Germinal center (tissue), 1 donor: ENCODE measurements at places on chromosomes 11 and 22.

- DNase-seq: no peak
Observed at GRCh38 chr11:13051257-13051656, 42.1 kb downstream of the RASSF10 start.

DNA sequence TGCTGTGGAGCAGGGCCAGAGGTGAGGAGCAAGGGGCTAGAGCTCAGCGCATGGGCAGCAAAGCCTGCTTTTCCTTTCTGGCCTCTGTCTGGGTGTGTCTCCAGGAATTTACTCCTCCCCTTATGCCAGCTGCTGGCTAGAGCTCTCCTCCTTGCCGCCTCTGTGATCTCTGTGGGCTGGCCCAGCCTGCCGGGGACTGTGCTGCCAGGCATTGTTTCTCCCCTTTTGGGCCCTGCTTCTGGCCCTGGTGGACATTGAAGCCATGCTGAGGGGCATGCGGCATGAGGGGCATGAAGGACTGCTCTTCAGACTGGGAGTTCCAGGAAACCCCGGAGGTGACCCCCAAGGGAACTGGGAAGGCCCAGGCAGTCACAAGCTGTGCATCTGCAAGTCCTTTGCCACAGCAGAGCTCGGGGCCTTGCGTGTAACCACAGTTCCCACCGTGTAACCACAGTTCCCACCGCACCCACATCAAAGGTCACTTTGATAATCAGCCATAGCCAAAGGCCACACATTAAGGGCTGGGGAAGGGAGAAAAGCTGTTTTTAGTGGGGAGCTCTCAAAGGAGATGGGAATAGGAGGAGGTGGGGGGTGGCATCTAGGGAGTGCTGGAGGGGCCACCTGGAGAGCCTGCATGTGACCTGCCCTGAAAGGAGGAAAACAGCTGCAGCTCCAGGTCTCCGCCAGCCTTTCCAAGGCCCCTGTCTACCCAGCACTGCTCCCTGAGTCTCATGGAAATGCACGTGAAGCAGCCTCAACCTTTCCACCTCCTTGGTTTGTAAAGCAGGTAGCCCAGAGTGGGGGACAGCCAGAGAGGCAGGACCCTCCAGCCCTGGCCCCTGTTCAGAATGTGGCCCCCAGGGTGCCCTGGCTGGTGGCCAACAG lies 62.3 kb downstream of the PPFIBP2 start:
- DNase-seq: no peak

GRCh38 chr11:8127447-8127846 lies 41.4 kb downstream of the RIC3 start:
- no peak for DNase-seq

DNA sequence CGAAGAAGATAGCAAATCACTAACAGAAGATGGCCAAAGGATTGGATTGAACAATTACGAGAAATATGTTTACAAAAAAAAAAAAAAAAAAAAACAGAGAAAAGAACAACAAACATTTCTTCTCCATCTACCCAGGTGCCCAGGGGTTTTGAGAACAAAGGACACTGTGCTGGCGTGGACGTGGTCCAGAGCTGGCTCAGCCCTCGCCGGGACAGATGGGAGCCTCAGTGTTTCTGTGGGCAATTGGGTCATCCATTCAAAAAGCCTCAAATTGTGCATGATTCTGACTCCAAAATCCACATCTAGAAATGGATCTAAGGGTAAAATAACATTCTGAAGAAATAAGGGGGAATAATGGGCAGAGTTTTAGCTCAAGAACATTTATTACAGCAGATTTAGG lies 63.1 kb downstream of the DHCR7 start:
- DNase-seq: no peak

- DNase-seq: no peak
Observed at GRCh38 chr11:33941637-33942160, 49.8 kb upstream of the LMO2 start.

GRCh38 chr22:37659897-37660708 lies 1.6 kb downstream of the PDXP start:
- DNase-seq: no peak

GRCh38 chr11:122165607-122166371 lies 49.8 kb upstream of the BLID start:
- no peak for DNase-seq

GRCh38 chr11:117424781-117425180 lies 97.1 kb downstream of the CEP164 start:
- DNase-seq: no peak

GRCh38 chr22:34842630-34843029 lies 223.3 kb upstream of the ISX start:
- no peak for DNase-seq

DNA sequence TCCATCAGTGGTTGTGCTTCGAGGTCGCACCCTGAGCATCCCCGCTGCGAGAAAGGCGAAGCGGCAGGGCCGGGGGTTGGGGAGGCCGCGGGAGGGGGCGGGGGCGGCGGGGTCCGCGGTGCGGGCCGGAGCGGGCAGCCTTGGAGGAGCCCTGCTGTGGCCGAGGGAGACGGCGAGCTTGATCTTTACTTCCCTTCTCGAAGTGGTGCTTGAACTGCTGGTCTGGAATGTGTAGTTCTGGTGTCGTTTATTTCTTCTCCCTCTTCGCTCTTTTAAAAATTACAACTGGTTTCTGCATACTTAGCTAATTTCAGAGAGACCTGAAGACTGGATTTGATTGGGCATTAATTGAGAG lies 1.1 kb downstream of the APLP2 start:
- peak; percentile 22 for DNase-seq

- DNase-seq: no peak
Observed at GRCh38 chr11:8101421-8101820, 20.4 kb downstream of the TUB start.

DNA sequence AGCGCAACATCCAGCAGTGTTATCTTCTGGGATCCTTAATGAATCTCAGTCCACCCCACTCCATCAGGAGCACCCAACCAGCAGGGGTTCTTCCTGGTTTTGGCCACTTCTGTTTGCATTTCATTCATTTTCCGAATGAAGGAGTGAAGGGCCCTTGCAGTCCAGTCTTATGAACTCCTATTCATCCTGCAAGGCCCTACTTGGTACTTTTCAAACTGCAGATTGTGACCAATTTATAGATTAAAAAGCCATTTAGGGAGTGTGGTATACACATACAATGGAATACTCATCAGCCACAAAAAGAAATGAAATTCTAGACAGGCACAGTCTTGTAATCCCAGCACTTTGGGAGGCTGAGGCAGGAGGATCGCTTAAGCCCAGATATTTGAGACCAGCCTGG lies 10.2 kb upstream of the MN1 start:
- DNase-seq: no peak

- no peak for DNase-seq
Observed at GRCh38 chr22:17897426-17897825, 123.2 kb upstream of the BID start.

GRCh38 chr11:62553080-62553838 lies 6.7 kb upstream of the AHNAK start:
- no peak for DNase-seq

DNA sequence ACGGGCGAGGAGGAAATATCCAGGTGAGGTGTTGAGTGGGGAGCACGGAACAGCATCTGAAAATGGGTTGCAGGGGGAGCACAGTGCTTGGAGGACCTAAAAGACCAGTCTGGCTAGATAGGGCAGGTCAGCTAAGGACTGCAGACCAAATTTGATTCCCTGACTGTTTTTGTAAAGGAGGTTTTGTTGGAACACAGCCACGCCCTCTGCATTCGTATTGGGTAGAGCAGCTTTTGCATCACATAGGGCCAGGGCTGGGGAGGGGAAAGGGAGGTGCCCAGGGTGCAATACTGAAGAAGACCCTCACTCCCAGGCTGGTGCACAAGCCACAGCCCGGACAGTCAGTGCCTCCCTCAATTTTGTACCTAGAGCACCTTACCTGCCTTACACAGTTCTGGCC lies 286.8 kb downstream of the KIRREL3 start:
- no peak for DNase-seq

GRCh38 chr22:35150183-35151107 lies 84.5 kb downstream of the ISX start:
- peak; percentile 44 for DNase-seq

GRCh38 chr11:107844041-107844440 lies 14.5 kb downstream of the SLC35F2 start:
- no peak for DNase-seq

DNA sequence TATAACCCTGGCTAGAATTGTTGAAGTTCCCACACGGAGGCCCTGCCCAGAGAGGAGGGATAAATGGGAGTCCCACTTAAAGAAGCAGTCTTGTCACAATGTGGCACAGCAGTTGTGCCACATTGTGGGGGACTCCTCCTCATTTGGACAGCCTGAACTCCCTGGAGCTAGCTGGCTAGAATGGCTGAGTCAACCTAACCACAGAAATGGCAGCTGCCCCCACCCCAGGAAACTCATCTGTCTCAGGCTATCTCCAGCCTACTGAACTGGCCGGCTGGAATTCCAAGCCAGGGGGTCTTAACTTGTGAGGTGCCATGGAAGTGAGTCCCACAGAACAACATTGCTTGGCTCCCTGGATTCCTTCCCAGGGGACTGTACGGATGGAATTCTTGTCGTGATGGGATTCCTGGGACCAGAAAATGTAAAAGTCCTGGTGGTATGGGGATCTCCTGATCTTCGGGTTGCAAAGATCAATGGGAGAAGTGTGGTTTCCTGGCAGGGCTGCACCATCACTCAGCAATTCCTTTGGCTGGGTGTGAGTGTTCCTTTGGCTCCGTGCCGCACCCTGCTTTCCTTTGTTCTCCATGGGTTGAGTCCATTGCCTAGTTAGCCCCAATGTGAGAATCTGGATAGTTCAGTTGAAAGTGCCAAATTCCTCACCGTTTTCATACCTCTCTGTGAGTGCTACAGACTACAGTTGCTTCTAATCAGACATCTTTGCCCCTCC lies 791.2 kb upstream of the FAT3 start:
- DNase-seq: no peak

DNA sequence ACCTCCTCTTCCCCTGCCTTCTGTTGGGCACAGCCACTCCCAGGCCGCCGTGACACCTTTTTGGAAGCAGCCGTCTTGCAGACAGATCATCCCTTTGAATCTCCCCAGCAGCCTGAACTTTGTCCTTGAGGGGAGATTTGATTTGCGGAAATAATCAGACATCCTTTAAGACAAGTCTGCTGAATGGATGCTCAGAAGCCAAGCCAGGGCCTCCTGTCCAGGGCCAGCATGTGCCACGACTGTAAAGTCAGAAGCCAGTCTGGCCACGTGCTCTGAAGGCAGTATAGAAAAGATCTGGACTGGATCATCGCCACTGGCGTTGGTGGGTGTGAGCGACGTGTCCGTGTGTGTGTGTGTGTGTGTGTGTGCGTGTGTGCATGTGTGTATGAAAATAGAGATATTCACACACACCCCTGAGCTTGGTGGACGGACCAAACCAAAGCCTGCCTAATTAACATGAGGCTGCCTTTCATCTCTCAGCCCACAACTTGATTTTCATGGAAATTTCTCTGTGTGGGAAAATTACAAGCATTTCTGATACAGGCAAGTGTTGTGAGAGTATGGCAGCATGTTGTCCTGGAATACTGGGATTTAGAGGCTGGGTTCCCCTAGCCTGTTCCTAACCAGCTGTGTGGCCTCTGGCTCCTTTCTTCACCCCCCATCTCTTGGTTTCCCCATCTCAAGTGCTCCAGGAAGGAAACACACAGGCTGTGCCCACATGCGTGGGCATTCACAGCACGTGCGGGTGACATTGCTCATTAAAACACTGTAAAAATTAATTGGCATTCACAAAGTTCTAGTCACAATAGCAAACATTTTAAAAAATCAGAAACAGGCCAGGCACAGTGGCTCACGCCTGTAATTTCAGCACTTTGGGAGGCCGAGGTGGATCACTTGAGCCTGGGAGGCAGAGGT lies 61.8 kb upstream of the WNT7B start:
- no peak for DNase-seq

- peak; percentile 16 for DNase-seq
Observed at GRCh38 chr22:32202539-32203180, 2.2 kb downstream of the RFPL2 start.
